ENCODE measurements at places on chromosomes 11 and 22. TPM values are rescaled to one million over a fixed set of nuclear protein-coding genes. Genes with fewer than 3 reads are reported as not detected.

Gene SCUBE2
- not detected for total RNA-seq

Gene C11orf21
- total RNA-seq = 16.6 TPM

Gene KCNJ11
- not detected for total RNA-seq

Gene OR51B5
- not detected for total RNA-seq
